ENCODE measurements at places on chromosomes 7 and 10.

DNA sequence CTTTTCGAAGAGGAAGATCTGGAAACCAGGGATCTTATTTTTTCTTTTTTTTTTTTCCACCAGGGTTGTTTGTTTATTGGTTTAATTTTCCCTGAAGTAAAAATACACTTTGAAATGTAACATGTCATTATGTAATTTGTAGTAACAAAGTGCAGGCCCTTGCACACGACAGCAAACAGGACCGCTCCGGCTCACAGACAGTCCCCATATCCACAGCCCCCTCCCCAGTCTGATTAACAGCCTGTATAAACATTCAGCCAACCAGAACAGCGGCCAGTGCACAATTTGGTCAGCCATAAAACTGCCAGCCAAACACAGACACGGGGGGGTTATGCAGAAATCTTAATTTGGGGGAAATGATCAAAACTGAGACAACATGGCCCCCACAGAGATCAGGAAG, 431.6 kb upstream of the NPVF start:
- DNase-seq, result no peak

GRCh38 chr10:109427411-109427810, 495.9 kb downstream of the XPNPEP1 start:
- DNase-seq, result no peak

DNA sequence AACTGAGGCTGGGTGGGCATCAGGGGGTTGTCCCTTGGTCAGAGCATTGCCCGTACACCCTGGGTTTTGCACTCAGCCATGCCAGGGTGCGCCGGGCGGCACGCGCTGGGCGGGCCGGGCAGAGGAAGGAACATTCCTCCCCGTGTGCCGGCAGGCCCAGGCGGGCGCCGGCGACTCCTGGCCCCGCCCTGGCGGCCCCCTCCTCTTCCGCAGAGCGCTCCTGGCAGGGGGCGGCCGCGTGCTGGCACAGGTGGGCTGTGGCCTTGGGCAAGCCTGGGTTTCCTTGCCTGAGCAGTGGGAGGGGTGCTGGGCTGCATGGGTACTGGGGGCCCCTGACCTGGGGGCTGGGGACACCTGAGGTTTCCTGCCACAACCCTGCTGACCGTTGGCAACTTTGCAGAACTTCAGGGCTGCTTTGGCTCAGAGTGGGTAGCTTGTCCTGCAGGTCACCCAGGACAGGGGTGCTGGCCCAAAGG, 3.9 kb downstream of the LFNG start:
- no peak for DNase-seq

DNA sequence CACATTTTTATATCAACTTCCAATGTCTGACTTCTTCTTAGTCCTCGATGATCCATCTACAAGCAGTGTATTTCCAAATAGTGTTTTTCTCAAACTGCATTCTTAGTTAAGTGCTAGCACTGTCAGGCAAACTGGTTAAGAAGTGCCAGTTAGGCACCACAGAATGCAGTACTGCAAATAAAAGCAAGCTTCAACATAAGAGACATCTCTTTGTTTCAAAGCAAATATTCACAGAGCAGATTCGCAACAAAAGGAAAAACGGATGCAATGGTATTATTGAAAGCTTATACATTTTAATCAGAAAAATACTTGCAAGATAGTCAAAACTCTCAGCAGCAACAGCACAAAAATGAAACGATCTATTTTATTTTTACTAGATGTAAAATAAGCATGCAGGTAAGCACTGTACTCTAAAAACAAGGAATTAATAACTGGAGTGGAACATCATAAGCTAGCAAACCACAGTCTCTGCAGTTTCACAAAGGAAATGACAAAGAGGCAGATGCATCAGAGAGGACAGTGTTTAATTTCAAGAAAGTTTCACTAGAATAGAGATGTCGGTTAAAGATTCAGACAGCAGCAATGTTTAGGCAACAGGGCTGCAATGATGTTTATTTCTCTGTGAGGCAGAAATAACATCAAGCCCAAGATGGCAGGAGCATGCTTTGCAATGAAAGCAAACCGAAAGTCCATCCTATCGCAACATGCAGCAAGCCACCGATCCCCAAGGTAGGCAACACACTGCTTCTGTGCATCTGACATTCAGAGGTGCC, 82.0 kb downstream of the FGFR2 start:
- no peak for DNase-seq

GRCh38 chr10:27531336-27531847, 27.3 kb downstream of the RAB18 start:
- no peak for DNase-seq

- no peak for DNase-seq
Measured at GRCh38 chr7:128796327-128796726, 4.6 kb downstream of the CCDC136 start.

DNA sequence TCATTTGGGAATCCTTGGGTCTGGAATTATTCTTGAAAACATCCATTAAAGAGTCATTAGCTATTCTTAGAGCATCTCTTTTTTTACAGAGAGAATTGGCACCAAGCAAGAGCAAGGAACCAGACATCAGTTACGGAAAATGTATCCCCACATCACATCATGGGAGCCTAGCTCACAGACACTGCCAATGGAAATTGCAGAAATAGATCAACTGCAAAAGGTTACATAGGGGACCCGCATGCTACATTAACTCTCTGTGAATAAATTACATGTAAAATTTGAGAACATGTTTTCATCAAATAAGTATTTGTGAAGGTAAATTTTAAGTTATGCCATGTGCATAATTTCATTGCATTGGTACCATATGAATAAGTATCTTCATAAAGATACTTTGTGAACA, 224.8 kb downstream of the ZNF248 start:
- no peak for DNase-seq

GRCh38 chr10:62224606-62225005, 44.0 kb downstream of the RTKN2 start:
- DNase-seq, result no peak

DNA sequence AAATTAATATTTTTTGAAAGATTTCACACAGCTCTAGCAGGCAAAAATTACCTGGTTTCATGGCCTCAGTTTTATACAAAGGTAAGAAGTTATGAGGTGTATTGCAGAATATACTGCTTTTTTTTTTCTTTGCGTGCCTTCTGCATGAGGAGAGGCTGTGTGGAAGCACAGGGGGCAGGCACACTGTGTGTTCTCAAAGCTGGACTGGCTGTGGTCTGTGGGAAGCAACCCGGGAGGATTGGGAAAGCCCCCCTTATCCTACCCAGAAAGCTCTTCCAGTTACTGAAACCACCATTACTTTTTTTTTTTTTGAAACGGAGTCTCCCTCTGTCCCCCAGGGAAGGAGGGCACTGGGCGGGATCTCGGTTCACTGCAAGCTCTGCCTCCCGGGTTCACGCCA, 25.0 kb downstream of the ADARB2 start:
- no peak for DNase-seq

GRCh38 chr7:112799448-112800120, 9.4 kb upstream of the TMEM168 start:
- no peak for DNase-seq

DNA sequence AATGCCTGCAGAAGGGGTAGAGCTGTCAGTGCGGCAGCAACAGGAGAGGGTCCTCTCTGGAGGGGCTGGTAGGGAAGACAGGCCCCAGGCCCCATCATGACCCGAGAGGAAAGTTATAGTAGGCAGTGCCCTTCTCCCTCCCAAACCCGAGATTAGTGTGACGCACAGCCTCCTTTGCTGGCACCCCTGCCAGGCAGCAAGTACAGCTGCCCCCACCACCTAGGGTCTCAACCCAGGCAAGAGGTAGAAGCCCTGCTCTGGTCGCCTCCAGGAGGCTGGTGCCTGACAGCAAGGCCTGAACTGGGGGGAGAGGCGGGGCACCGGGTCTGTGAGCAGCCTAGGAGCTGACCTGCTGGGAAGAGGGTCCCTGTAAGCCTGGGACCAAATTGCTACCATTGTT, 15.5 kb downstream of the LOXL4 start:
- DNase-seq, result no peak

DNA sequence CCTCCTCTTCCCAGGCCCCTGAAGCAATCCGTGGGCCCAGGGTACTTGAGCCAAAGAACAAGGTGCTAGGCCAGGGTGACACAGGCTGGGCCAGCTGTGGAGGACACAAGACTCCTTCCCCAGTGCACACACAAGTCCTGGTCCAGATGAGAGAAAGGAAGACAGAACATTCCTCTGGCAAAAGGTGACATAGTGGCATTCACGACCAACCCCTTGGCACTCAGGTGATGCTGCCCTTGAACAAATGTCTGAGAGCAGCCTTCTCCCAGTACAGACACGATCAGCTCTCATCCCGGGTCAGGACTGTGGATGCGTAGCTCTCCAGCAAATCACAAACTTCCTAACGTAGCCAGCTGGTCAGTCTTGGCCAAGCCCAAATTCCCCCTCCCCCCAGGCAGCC, 118.5 kb downstream of the OAT start:
- no peak for DNase-seq

DNA sequence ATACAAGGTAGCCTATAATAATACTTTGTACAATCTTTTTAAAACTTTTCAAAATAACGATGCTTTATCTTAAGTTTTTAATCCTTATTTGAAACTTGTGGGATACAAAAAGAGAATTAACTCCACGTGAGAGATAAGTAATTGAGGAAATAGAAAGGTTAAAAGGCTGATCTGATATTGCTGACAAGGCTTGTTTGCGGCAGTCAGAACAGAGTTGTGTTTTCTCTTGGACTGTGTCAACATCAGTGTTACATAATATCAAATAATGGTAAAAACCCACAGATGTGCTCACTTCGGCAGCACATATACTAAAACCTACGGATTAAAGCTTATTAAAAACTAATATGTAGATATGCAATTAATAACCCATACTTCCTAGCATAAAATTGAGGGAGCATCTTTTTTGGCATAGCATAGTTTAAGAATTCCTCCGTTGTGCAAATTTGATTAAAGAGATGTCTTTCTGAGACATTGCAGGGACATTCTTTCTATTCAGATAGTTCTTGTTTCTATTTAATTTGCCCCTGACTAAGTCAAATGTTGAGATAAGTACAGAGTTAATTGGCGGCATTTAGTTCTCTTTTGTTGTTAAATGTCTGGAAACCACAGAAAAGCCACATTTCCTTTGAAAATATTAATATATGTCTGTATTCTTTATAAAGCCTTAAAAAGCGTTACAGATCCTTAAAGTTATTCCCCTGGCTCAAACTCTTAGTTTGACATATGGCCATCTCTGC, 63.3 kb downstream of the FAM185A start:
- no peak for DNase-seq

- no peak for DNase-seq
Measured at GRCh38 chr10:14382022-14382421, 51.3 kb upstream of the FRMD4A start.

- DNase-seq, result no peak
Measured at GRCh38 chr7:1380231-1380815, 78.9 kb downstream of the MICALL2 start.
